Stimulated activated effector memory CD8-positive, alpha-beta T cell treated with anti-CD3 and anti-CD28 coated beads, Interleukin-12 subunit alpha, Interleukin-12 subunit beta, amount 100 ng/mL, for 72 hours (primary cell): ENCODE measurements at places on chromosomes 11 and 22.

DNA sequence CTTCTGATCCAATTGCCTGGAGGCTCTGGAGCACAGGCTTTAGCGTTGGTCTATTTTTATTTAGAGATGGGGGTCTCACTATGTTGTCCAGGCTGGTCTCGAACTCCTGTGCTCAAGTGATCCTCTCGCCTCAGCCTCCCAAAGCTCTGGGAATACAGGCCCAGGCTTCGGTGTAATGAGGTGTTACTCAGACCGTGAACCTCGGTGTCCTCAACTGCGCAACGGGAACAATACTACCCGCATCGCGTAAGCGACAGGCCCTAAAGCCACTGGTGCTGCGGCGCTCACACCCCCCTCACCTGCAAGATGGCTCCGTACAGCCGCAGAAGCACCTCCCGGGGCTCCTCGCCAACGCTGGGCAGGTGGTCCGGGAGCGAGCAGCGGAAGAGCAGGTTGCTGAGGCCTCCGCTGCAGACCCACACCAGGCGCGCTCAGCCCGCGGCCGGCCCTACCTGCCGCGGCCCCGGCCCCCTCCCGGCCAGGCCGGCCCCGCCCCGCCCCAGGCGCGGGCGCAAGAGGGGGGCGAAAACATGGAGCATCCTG is 628 bp downstream of the CHKB start:
- no peak for DNase-seq

- no peak for DNase-seq
These were observed 35.0 kb downstream of the PPFIA1 start for GRCh38 chr11:70305501-70305900.

GRCh38 chr11:76769645-76770586 is 13.2 kb upstream of the TSKU start:
- no peak for DNase-seq

- no peak for DNase-seq
These were observed 21.6 kb downstream of the IMMP1L start for GRCh38 chr11:31487848-31488247.

DNA sequence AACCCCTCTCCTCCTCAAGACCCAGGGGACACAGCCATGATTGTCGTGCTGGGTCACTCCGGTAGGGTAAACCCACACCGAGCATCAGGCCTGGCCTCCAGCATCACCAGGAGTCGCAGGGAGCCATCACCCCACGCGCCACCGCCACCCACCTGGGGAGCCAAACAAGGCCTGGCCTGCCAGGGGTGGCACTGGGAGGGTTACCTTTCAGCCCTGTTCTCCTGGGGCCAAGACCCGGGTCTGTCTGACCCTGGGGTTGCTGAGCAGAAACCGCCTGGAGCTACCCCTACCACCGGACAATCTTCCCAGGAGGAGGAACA is 39.3 kb upstream of the NNMT start:
- DNase-seq: no peak

GRCh38 chr11:105609832-105610781 is at the start of gene GRIA4:
Gene GRIA4, plus strand, starts transcription at chr11:105610073. Its CDS starts 925 bp downstream, at chr11:105610998.
- DNase-seq: peak; percentile 48

GRCh38 chr11:114110952-114111947 is 51.7 kb downstream of the ZBTB16 start:
- no peak for DNase-seq

- no peak for DNase-seq
These were observed 12.3 kb downstream of the TANGO2 start for GRCh38 chr22:20033045-20033706.

DNA sequence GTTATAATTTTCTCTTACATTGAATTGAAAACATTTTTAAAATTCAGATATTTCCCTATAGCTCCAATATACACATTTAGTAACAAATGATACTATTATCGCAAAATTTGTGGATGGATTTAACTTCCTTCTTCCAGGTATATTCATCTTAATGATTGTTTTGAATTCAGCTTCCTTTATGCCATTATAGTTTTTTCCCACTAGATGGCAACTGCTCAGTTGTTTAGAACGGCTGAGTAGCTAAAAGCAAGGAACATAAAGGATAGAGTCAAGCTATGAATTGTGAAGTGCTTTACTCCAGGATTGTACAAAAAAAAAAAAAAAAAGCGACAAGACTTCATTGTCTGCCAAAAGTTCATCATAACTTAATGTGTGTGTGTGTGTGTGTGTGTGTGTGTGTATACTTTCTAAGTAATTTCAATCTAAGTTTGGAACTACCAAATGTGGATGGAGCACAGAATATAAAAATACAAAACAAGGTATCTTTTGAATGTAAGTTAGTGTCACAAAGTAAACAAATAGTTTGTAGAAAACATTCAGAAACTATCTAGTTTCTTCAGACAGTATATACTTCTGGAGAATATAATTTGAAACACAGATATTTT is 846.4 kb downstream of the DLG2 start:
- DNase-seq: no peak

GRCh38 chr22:24816806-24817205 is 10.8 kb downstream of the SGSM1 start:
- DNase-seq: no peak

DNA sequence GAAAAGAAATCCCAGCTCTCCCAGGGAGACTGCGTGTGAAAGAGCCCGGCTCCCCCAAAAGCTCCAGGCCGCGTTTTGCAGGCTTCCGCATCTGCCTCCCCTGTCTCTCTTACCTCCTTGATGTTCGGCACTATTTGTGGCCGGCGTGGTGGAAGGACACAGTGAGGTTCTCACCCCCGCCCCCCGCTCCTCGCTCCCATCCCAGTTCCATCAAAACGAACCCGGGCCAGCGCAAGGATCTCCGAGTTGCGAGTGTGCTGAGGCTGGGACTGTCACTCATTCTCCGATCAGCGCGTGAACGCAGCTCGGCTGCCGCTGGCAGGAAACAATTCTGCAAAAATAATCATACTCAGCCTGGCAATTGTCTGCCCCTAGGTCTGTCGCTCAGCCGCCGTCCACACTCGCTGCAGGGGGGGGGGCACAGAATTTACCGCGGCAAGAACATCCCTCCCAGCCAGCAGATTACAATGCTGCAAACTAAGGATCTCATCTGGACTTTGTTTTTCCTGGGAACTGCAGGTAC is at the start of gene NCAM1:
TSS of gene NCAM1 (plus strand) at position 275 of the 523 bp plus-strand sequence.
- DNase-seq: peak; percentile 5

DNA sequence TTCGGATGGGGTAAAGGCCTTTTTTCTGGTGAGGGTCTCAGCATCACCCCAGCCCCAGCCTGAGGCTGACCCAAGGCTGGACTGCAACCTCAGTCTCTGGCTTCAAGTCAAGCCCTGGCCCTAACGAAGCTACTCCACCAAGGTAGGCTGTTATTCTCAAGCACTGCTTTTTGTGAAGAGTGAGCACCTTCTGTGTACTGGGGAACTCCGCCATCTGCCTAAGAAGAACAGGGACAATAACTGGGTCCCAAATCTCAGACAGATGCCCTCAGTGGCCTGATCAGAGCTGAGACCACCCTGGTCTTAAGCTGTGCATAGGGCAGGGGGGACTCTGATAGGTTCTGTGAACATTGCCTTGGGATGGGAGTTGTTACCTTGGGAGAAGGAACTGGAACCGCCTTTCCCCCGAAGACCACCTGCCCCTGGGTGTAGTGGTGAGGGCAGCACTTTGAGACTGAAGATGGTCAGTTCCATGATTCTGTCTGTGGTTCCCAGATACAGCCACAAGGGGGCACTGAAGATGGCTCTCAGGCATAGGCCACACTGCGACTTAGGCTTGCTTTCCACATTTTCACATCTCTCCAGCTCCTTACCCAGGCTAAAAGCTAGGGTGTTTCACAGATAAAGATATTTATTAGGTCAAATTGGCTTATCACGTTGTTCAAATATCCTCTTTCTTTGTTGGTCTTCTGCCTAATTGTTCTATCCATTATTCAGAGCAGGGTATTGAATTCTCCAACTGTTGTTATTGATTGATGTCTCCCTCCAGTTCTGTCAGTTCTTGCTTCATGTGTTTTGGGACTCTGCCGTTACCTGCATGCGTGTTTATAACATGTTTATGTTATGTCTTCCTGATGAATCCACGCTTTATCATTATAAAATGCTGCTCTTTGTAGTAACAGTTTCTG is 11.8 kb upstream of the UVRAG start:
- DNase-seq: peak; percentile 87

DNA sequence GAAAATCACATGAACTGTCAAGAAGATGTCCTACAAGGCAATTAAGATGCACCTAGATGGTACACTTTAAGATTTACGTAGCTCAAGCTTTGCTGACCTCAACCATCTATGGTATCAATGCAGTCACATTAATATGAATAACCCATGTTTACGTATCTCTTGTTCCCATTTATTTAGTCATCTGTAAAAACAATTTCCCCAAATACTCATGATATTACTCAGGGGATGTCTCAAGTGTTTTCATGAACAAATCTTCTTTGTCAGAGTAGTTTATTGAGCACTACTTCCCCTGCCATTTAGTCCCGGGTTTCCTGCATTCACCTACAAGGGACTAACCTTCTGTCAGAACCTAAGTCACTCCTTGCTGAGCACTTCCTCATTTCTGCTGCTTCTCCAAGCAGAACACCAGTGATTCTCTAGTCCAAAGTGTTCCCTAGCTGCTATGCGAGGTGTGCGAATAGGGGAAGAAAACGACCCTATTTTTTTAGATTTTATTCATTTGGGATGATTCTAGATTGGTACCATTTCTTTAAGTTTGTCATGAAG is 554.3 kb upstream of the LRRC4C start:
- DNase-seq: no peak
